NCI-H2029 treated with DMSO at 0.1 percent for 48 hours (cell line): ENCODE measurements at places on chromosomes 2 and 18.

DNA sequence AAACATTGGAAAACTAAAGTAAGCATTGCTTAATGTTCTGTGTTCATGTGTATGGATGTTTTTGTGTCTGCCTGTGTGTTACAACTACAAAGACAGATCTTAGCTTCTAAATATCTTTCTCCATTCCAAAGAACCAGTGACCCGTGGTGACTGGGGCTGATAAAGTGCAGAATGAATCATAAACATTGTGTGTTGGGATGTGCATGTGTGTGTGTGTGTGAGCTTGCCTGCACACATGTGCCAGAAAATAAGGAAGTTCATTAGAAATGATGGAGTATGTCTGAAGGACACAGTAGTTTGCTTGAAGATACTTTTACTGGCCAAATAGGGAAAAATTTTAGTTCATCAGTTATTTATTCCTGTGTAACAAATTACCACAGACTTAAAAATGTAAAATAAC, 756.6 kb upstream of the CELF4 start:
- no peak for DNase-seq

DNA sequence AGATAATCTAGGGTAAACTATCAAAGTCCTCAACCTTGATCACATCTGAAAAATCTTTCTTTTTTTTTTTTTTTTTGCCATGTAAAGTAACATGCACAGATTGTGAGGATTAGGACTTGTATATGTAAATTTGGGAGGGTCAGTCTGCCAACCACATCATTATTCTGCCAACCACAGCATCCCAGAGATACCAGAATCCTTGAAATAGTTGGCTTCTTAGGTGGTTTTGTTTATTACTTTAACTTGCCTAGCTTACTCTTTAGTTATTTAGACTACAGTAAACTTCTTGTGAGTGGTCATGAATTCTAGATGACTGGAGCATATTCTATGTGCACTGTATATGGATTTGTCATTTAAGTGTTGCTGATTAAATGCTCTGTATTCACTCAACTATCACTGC, 242.1 kb upstream of the RBMS1 start:
- DNase-seq, result no peak

GRCh38 chr2:174760845-174761473, 3.3 kb downstream of the CHRNA1 start:
- DNase-seq, result peak; percentile 14

DNA sequence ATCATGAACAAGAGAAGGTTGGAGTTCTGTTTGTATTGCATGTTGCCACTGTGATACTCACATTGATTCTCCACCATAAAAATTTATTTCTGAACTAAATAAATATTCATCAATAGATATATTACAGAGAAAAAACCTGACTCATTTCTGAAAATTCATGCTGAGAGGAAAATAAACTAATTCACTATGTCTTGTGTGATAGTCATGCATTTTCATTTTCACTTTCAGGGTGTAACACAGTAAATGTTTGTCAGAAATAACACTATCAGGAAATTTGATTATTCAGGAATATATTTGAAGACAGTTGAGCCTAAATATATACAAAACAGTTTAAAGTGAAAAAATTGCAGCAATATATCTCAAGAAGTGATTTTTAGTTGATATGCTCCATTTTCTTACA, 335.2 kb downstream of the KCNJ3 start:
- DNase-seq, result no peak

GRCh38 chr2:206343816-206344215, 69.4 kb downstream of the ZDBF2 start:
- no peak for DNase-seq

DNA sequence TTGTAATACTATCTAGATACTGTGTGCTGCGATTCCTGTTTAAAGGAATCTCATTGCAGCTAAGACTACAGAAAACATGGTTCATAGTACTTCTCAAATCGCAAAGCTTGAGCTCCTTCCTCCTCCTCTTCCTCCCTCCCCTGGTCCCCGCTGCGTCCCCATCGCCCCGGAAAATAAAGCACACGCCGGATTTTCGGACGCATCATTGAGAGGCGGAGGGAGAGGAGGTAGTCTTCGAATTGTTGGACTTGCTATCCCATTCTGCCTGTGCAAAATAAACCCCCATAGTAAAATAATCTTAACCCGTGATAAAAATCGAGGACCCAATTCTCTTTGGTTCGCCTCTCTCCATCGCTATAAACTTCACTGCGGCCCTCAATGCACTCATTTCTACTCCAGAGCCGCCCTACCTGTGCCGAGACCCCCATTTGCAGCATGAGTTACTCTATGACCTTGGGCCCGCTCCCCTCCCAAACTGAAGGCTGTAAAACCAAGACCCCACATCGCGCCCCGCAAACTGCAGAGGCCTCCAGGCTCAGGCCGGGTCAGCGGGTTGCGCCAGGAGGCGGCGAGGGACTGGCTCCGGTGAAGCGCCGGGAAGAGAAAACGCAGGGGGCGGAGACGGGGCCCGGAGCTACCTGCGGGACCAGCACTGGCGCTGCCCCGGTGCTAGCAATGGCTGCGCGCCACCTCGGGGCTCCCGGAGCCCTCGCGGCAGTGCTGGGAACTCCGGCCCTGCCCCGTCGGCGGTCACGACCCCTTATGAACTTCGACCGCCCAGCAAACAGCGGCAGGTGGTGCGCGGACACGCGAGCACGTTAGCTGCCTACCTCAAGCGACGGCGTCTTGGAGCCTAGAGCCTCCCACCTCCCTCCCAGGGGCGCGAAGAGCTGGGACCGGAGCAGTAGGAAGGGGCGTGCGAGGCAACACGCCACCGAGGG, 649 bp downstream of the ESCO1 start:
- DNase-seq, result no peak

DNA sequence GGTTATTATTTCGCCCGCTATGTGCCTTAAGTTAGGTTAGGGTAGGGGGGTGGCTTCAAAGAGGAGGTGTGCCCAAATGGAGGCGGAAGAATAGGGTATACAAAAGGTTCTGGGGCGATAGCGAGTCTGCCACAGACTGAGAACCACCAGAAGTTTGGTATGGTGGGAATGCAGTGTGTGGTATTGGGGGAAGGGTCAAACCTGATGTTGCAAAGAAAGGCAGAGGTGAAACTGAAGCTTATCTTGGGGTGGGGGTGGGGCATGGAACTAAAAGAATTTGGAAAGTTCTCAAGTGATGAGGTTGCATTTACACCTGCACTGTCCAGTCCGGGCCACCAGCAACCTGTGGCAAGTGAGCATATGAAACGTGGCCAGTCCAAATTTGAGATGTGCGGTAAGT, 11.8 kb upstream of the CCBE1 start:
- DNase-seq, result no peak

GRCh38 chr18:24704946-24705630, 244.7 kb downstream of the HRH4 start:
- no peak for DNase-seq

DNA sequence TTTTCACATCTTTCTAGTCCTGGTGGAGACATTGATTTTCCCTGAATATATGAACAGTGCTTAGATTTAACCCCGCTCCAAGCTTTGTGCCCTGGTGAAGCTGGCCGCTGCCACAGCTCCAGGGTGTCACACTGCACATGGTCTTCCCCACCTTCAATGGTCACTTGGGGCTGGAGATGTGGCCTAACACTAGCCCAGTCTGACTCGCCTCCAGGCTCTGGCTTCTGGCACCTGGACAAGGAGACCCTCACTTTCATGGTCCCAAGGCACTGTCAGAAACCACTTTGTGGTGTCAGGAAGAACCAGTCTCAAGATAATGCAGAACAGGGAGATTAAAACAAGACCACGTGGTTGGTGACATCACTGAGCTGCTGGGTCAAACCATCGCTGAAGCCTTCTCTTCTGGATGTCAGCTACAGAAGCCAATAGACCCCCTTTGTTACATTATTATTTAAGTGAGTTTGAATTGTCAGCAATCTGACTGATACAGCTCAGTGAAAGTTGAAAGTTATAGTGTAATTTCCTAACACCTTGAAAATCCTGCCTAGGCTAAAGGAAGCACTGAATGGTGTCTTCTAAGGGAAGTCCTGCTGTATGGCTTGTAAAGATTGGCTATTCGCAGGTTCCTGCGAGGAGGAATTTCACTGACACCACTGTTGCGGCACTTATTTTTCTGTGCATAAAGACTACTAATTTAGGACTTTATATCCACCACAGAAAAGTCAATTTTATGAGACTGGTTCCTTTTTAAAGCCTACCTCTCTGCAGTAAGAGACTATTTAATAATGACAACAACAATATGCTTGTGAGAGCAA, 55.0 kb upstream of the CTDP1 start:
- no peak for DNase-seq

DNA sequence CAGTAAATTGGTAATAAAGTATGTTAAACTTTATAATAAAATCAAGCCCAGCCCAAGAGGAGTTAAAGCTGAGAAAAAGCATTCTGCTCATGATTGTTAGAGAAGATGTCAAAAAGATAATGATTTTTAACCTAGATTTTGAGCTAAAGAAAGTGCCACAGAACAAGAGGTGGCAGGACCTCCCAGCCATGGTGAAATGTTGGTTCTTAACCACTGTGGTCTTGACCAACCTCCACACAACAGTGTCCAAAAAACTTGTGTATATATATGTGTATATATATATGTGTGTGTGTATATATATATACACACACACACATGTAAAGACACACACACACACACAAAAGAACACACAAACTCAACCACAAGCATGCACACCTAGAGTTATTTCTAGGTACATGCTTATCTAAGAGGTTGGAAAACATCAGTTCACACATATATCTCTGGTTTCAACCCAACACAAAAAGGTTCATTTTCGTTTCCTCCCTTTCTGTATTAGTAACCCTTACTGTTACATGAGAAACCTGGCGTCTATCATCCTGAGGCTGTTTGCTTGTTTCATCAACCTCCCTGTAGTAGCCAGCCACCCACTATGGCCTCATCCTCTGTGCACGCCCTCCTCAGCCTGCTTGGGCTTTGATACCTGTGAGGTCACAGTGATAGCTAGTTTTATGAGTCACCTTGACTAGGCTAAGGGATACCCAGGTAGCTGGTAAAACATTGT, 631.8 kb upstream of the ID2 start:
- no peak for DNase-seq

DNA sequence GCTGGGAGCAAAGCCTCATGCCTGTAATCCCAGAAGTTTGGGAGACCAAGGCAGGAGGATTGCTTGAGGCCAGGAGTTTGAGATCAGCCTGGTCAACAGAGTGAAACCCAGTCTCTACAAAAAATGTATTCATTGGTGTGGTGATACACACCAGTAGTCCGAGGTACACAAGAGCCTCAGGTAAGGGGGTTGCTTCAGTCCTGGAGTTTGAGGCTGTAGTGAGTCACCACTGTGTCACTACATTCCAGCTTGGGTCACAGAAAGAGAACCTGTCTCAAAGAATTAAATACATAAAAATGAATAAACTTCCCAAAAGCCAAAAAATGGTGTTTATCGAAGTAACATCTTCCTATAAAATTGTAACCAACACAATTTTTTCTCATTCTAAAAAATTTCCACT, 568.1 kb upstream of the LINC00305 start:
- DNase-seq, result no peak
